Skeletal muscle cell (primary cell): ENCODE measurements at places on chromosomes 7 and 10.

GRCh38 chr7:31333291-31333690 lies 7.2 kb downstream of the NEUROD6 start:
- no peak for DNase-seq

DNA sequence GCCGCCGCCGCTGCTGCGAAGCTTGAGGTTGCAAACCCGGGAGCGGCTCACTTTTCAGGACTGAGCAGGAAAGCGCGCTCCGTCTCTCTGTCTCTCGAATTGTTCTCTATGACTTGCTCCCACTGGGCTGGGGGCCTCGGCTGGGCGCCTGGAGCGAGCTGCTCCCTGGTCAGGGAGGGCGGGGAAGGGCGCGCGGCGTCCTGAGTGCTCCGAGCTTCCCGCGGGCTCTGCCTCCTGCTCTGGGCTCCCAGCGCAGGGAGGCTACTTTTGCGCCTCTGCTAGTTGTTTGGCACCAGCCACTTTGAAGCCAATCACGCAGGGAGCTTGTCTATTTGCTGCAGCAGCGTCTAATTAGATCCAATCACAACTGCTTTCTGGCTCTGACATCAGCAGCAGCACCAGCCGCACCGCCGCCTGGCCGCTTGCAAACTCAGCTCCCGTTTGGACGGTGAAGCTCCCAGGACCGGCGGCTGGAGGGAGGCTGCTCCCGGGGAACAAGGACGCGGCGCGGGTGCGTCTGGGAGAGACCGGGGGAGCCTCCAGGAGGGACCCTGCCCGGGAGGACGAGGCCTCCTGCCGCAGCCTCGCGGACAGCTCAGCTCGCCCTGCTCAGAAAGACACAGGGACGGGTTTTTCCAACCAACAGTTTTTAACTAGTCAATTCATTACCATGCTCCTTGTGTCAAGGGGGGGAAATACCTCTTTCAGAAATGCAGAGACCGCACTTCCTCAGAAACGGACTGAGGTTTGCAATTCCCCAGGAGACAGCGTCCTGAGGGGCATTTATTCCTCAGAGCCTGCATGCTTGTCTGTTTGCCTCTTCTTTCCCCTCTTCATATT lies at the start of gene ADARB2:
Gene ADARB2, minus strand, starts transcription at position 304 of the 840 bp plus-strand sequence.
- no peak for DNase-seq

- no peak for DNase-seq
These were observed 117.8 kb downstream of the ZMIZ1 start for GRCh38 chr10:79186486-79187120.

DNA sequence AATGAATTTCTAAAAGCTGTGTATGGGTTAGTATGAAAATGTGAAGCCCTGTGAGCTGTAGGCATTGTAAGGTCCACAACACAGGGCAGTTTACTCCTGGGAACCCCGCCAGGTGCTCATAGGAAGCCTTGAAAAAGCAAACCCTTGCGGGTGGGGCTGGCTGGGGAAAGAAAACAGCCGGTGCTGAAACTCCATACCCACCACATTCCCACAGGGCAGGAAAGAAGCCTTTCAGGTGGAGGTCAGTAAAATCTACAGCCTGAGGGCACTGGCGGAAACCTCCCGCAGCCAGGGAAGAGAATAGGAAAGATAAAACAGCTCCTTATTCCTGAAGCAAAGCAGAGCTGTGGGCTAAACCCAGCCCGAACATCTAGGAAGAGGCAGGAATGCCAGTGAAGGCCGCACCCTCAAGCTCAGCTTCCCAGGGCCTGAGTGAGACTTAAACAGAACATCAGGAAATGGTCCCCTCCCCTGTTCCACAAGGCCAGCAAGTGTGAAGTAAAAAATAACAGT lies 34.7 kb downstream of the PODXL start:
- DNase-seq = no peak

GRCh38 chr10:99364125-99364524 lies 35.0 kb downstream of the CNNM1 start:
- DNase-seq = no peak

GRCh38 chr10:49008091-49008490 lies 68.5 kb upstream of the LRRC18 start:
- no peak for DNase-seq

GRCh38 chr10:100744987-100745881 lies at the start of gene PAX2:
TSS of gene PAX2 (plus strand) at chr10:100745582. CDS start at chr10:100746261, 679 bp downstream.
- DNase-seq = no peak

DNA sequence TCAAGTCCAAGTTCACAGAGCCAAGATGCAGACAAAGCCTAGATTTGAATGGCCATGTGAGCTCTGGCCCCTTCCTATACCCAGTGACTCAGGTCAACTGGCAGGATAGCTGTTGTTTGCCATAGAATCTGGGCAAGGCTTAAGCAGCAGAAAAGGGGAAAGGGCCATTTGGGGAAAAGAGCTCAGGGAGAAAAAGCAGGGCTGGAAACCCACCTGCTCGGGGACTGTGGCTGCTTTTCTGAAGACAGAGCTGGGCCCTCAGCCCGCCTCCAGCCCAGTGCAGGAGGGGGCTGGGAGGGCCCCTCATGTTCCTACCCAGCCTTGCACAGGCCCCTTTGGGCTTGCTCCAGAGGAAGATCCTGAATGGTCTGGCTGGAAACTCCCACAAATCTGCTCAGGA lies 32.6 kb upstream of the HABP2 start:
- DNase-seq = no peak

- no peak for DNase-seq
These were observed 81.7 kb downstream of the CSTF2T start for GRCh38 chr10:51617576-51618235.

GRCh38 chr7:30965883-30966282 lies 2.1 kb downstream of the GHRHR start:
- no peak for DNase-seq

GRCh38 chr7:140231771-140232491 lies 55.1 kb upstream of the KDM7A start:
- no peak for DNase-seq

DNA sequence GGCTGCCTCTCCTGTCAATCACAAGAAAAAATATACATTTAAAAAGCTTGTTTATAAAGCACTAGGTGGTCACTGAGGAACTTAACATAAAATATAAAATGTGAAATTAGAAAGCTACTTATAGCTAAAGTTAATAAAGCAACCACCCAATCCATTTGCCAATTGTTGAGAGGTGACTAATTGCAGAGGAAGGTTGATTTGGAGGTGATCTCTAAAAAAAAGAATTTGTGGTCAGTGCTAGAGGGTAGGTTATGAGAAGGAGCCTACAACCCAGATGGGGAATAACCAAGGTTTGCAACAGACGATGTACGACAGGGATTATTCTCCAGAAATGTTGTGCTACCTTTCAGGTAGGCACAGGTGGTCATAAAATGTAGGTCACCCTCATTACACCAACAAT lies 444.2 kb upstream of the C7orf33 start:
- no peak for DNase-seq

DNA sequence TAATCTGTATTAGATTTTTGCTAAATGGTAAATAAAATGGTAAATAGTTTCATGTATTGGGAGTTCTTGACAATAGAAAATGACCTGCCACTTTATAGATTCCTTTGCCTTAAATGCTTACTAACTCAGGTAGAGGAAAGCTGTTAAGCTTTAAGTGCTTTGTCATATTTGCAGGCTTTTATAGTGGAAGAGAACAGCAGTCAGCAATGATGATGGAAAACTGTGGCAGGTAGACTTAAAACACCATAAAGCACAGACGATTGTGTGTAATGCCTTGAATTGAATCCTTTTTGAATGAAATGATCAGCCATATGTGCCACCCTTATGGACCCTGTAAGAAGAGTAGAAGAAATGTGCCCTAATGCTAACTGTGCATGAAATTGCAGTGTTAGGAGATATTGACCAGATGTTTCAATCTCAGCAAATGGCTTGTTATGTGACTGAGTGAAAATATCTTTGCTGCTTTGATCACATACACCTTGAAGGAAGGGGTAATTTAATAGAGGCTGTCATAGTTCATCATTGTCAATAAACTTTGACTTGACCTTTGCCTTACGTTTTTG lies 230.4 kb downstream of the ADK start:
- no peak for DNase-seq

GRCh38 chr7:101166648-101166908 lies 1.2 kb upstream of the VGF start:
- DNase-seq = no peak

- DNase-seq = no peak
These were observed 354.7 kb downstream of the HGF start for GRCh38 chr7:81415181-81415580.

- no peak for DNase-seq
These were observed 10.7 kb downstream of the BRAT1 start for GRCh38 chr7:2544541-2545188.

DNA sequence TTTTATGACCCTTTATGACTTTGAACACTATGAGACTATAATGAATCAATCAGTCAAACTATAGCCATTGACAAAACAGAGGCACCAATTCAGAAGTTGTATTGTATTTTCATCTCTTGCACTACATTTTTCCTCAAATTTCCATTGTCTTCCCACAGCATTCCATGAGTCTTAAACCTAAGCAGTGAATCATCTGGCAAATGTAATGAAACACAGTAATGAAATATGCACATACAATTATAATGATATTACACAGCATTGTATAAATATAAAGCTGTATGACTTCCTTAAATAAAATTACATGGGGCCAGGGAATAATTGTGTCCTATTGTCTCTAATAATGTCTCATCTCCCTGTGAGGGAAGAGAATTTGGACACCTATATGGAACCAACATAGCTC lies 45.0 kb downstream of the VWDE start:
- no peak for DNase-seq

- DNase-seq = no peak
These were observed 5.0 kb downstream of the FOXP2 start for GRCh38 chr7:114419441-114420272.

DNA sequence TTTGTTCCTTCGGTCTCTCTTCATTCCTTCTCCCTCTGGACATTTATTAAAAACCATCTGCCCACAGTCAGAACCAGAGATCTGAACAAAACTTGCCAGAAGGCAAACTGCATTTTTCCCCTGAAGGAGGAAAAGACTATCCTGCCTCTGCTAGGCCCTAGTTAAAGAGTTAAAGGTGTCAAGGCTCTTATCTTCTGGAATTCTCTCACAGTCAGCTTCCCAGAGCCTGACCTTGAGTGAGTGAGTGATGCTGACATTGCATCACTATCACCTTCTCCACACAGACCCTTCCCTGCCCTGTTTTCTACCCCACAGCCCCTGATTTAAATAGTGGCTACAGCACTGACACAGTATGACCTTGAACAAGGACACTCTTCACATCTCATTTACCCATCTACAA lies 16.4 kb downstream of the FRMPD2 start:
- no peak for DNase-seq

GRCh38 chr7:93715234-93715633 lies 140.7 kb upstream of the CALCR start:
- DNase-seq = peak; percentile 9

GRCh38 chr10:133161486-133162109 lies 1.6 kb downstream of the KNDC1 start:
- no peak for DNase-seq

GRCh38 chr7:13742811-13743210 lies 246.7 kb downstream of the ETV1 start:
- DNase-seq = peak; percentile 26

DNA sequence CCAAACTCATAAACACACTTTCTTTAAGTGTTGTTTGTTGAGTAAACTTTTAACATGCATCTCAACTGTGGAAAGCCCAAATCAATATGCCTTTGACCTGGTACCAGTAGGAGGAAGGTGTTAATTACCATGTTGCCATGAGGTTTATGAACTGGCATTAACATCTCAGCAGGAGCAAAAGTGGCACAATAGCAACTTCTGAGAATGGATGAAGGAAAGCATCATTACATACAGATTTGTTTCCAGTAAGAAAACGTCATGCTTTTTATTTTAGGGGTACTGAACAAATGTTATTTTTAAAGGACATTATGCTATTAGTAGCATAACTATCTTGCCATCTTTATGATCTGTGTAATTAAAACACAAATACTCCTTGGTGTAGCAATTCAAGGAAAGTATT lies 51.1 kb downstream of the ARMC3 start:
- no peak for DNase-seq

DNA sequence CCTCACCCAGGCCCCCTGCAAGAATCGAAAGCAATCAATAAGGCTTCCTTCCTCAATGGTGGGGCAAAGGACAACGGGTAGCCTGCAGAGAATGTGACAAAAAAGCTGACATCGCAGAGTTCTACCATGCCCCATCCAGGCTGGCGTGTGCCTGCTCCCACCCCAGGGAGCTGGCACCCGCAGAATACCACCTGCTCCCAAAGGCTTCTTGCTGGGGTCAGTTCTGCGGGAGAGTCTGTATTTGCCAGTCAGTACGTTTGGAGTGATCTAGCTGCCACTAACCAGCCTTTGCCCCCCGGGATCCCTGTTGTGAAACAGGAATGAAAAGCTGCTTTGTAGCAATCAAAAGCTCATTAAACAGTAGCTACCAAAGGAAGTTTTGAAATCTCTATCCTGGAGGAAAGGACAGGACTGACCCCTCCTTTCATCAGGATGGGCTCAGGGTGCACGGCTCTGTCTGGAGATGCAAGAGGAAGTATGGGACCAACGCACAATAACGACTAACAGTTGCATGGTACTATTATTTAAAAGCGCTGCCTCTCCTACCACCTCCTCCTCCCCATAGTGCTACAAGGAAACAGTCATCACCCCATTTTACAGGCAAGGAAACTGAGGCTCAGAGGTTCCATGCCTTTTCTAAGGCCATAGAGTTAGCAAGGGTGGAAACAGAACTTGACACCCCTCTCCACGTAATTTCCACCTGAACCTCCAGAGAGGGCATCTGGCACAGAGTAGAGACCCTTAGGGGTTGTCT lies 67.0 kb downstream of the FGFR2 start:
- DNase-seq = no peak

DNA sequence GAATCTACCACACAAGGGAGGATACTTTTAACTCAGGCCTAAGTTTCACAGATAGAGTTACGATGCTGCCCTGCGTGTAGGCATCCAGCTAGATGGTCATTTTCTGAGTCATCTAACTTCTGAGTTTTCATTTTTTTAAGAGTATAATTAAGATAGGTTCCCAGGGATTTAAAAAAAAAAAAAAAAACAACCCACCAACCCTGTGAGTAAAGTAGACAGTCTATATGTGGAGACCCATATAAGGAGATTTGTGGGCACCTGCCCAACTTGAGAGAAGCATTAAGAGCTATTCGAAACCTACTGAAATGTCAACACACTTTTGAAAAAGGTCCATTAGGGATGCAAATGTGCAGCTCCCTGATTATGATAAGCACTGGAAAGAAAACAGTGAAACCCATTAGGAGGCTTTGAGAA lies 257.3 kb downstream of the TRIL start:
- peak; percentile 34 for DNase-seq

- no peak for DNase-seq
These were observed 10.8 kb upstream of the PPP1R3C start for GRCh38 chr10:91643700-91644099.

DNA sequence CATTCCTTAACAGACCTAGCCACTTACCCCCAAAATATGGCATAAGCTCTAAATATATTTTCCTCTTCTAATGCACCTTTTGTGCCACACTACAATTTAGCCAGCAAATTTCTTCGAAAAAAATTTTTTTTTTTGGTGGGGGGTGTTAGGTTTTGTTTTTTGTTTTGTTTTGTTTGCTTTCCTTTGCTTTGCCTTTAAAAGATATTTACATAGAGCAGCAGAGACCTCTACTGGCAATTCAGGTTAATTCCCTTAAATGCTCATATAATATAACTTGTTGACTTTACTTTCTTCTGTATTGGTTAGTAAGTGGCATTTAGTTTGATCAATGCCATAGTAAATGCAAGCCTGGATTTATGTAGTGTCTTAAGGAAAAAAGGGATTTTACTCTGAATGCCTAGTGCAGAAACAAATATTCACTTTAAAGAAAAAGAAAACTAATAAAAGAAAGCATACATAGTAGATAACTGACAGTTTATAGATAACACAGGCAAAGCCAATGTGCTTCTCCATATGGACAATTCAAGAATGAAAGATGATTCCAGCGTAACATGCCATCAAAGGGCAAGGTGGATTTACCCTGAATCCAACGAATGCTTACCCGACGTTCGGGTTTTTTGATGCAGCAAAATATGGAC lies 1250.6 kb downstream of the GATA3 start:
- no peak for DNase-seq
